ENCODE measurements at places on chromosomes 4 and X.

- DNase-seq: no peak
Observed at GRCh38 chrX:142251680-142252079, 46.6 kb upstream of the MAGEC2 start.

DNA sequence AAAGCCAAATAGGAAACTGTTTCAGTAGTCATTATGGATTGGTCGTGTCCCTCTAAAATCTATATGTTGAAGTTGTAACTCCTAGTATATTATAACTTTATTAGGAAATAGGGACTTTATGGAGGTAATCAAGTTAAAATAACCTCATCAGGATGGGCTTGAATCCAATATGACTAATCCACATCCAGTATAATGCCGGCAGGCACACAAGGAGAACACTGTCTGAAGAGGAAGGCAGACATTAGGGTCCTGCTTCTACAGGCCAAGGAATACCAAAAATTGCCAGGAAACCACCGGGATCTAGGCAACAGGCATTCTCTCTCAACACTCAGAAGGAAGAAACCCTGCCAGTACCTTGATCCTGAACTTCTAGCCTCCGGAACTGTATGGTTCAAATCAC is 130.3 kb downstream of the ATP10D start:
- no peak for DNase-seq

DNA sequence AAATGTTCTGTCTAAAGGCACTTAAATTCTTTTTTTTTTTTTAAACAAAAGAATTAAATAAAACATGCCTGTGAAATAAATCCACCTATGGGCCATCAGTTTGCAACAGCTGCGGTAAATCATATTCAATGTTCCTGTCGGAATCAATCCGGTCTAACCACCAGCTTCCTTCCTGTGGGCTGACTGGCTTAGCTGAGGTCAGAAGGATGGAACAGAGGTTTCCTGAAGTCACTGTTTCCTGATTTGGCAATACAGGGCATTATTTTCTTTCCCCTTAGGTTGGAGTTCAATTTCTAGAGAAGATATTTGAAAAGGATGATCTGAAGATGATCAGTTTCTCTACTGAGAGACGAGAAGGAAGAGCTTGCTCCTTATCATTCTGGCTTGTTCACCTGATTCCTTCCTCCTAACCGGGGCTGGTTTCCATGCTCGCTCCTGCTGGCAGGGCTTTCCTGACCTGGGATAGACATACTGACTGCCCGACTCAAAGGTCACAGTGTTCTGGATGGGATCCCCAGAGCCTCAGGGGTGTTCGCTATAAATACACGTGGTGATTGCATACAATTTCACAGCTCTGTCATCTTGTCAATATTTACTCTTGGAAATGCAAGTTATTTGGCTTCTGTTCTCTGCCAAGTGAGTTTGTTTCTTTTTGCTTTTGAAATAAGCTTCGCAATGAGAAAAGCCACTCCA is 21.7 kb downstream of the PDLIM3 start:
- peak; percentile 10 for DNase-seq

GRCh38 chr4:115113506-115114106 is at the start of gene NDST4:
TSS of gene NDST4 (minus strand) at chr4:115113620. CDS start at chr4:115077036, 36,584 bp downstream.
- DNase-seq: no peak

DNA sequence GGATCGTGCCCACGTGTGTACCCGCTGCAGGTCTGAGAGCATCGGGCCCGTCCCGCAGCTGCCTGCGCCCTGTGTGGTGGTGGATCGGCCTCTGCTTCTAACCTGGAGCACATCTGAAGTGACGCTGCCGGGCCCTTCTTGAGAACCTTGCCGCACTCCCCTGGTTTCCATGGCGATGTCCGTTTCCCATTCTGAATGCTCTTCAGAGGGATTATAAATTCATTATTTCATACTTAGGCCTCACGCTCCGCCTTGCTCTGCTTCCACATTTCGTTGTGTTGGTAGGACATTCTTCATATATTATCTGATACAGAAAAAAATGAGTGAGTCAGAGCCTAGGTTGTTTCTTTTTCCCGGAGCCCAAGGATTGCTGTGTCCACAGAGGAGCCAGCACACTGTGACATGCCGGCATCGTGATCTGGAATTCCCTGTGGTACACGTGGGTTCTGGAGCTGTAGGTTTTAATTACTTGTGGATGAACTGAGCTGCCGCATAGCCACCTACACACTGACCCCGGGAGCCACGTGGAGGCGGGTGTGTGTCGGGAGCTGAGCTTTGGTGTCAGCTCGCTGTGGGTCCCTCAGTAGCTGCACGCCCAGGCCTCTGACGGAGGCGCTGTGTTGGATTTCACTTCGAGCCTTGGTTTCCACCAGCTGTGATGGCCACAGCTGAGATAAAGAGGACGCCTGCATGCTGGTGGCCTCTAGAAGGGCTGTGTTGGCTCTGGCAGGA is 63.4 kb downstream of the PSAPL1 start:
- no peak for DNase-seq

DNA sequence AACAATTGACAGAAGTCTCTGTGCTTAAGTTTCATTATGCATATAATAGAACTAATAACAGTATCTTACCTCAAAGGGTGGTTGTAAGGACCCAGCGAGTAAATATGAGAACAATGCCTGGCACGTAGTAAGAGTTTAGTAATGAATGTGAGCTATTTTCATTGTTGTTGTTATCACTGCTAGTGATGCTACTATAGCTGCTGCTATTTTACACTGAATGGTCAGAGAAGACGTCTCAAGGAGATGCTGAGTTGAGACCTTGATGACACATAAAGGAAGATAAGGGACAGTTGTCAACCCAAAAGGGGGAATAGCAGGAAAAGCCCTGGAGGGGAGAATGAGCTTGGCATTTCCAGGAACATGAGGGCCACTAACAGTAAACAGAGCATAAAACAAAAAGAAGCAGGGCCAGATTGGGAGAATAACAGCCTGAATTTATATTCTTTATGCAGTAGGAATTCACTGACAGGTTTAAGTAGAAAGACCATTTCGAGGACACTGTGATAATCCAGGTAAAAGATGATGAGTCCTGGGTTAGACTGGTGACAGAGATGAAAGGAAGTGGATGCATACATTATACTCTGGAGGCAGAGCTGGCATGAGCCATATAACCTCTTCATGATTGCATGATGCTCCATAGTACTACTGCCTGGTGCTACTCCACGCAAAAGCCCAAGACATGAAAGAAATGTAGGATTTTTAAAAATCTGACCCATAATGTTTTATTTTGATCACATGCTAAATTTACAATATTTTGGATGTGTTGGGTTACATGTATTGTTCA is 23.1 kb downstream of the ATP8A1 start:
- no peak for DNase-seq

GRCh38 chrX:57674861-57675260 is 5.2 kb downstream of the NLRP2B start:
- no peak for DNase-seq

Measured in T-helper 9 cell (primary cell).